Fibroblast of skin of right quadriceps (primary cell): ENCODE measurements at places on chromosomes 2 and 18.

DNA sequence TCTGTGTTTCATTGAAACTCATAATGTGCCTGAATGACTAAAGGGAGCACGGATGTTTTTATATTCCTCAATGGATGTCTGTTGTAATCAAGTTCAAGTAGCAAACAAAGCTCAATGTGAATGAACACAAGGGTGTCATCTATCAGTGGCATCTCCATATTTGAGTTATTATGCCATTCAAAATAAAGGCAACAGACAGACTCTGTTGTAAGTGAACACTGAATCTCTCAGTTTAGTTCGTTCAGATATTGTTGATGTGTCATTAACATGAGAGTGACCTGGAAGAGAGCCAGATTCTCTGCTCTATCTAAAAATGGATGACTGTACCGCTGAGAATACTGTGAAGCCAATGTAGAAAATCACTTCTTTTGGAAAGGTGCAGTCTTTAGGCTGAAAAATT lies 118.7 kb downstream of the NUP35 start:
- DNase-seq: peak; percentile 15

GRCh38 chr2:224816816-224817215 lies 100.7 kb upstream of the CCDC195 start:
- peak; percentile 83 for DNase-seq

GRCh38 chr2:74576863-74577229 lies 22.3 kb downstream of the DOK1 start:
- DNase-seq: peak; percentile 83

- no peak for DNase-seq
Measured at GRCh38 chr2:7625392-7626138, 708.4 kb downstream of the RNF144A start.

DNA sequence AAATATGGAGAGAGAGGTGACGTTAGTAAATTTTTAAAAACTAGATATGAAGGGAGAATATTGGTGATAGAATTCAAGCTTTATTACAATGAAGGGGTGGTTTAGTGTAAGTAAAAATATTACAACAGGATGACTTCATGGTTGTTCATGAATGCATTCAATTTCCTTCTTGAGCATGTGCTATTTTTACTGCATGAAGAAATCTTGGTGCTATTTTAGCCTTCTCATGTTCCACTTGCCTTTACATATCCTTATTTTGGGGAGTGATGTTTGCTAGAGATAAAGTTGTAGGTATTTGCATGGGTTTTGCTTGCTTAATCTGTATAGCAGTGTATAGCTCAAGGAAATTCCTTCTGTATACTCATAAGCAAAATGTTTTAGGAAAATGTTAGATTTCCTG lies 195.0 kb upstream of the MMADHC start:
- peak; percentile 10 for DNase-seq

DNA sequence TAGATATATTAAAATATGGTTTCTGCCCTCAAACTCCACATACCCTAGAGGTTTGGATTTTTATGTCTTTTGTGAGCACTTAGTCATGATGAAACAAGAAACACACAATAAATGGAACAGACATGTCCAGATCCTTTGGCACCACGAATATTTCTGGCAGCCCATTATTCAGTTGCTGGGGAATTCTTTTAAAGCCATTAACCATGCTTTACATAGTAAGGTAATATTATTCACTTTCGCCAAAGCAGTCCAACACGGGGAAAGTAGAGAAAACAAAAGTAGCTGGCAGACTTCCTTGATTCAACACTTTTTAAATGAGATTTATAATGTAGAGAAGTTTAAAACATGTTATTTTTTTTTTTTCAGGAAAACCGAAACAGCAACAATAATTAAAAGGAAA lies 235.4 kb downstream of the PIEZO2 start:
- peak; percentile 71 for DNase-seq

GRCh38 chr2:72883356-72883962 lies 3.7 kb upstream of the SPR start:
- peak; percentile 29 for DNase-seq

DNA sequence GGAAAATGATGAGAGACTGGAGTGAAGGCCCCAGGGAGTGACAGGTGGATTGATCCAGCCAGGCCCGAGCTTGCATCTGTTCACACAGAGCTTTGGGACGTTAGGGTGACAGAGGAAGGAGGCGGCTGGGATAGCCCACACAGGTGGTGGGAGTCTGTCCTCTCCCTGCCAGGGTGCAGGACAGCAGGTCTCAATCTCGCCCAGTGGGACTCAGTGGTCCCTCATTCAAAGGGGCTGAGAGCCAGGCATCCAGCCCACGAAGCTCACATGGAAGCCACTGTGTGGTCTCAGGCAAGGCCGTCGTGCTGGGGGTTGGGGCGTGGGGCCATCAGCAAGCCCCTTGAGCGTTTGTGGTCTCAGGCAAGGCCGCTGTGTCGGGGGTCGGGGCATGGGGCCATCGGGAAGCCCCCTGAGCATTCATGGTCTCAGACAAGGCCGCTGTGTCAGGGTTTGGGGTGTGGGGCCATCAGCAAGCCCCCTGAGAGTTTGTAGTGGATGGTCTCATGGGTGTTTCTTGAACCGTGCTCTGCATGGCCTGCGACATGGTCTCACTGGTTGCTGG lies 8.3 kb downstream of the KCNG2 start:
- DNase-seq: no peak

- no peak for DNase-seq
Measured at GRCh38 chr2:43217228-43218154, 8.9 kb downstream of the ZFP36L2 start.

GRCh38 chr2:48852938-48853337 lies 97.4 kb upstream of the LHCGR start:
- DNase-seq: peak; percentile 96

GRCh38 chr2:233419602-233420391 lies 65.5 kb downstream of the DGKD start:
- DNase-seq: no peak

- DNase-seq: no peak
Measured at GRCh38 chr2:161239326-161240109, 68.7 kb upstream of the PSMD14 start.

- DNase-seq: peak; percentile 99
Measured at GRCh38 chr2:26033818-26034636, at the start of gene RAB10. TSS of gene RAB10 (plus strand) at chr2:26034084. CDS start at chr2:26034609, 525 bp downstream.

DNA sequence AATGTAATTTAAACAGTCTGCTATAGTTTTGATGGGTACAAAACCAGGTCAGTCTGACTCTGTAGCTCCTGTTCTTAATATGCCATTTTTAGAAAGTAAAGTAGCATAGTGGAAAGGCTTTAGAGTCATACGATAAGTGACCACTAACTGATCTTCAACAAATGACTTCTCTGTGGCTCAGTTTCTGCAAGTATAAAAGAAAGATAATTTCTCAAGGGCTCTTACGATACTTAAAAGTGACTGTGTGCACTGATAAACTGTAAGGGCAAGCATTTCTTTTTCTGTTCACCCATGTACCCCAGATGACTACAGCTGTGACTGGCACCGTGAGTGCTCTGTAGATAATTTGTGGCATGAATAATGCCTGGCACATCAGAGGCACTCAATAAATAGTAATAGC lies 178.7 kb downstream of the LCLAT1 start:
- no peak for DNase-seq

DNA sequence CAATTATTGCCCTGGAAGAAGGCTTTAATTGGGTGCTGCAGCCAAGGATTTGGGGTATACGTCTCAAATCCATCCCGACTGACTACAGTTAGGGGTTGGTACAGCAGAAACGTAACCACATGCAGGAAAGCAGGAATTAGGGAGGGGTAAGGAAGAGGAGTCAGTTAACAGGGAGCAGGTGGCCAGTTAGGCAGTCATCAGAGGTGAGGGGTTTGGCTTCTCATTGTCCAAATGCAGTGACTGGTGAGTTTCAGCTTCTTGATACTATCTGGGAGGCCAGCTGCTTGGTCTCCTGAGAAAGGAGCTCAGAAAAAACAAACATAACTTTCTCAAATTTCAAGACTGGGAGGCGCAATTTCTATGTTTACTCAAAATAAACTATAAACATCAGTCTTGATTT lies 38.8 kb upstream of the UBE2F start:
- no peak for DNase-seq

GRCh38 chr2:44389895-44390294 lies 28.1 kb downstream of the CAMKMT start:
- DNase-seq: no peak

GRCh38 chr2:136362676-136363390 lies 244.9 kb upstream of the CXCR4 start:
- no peak for DNase-seq

DNA sequence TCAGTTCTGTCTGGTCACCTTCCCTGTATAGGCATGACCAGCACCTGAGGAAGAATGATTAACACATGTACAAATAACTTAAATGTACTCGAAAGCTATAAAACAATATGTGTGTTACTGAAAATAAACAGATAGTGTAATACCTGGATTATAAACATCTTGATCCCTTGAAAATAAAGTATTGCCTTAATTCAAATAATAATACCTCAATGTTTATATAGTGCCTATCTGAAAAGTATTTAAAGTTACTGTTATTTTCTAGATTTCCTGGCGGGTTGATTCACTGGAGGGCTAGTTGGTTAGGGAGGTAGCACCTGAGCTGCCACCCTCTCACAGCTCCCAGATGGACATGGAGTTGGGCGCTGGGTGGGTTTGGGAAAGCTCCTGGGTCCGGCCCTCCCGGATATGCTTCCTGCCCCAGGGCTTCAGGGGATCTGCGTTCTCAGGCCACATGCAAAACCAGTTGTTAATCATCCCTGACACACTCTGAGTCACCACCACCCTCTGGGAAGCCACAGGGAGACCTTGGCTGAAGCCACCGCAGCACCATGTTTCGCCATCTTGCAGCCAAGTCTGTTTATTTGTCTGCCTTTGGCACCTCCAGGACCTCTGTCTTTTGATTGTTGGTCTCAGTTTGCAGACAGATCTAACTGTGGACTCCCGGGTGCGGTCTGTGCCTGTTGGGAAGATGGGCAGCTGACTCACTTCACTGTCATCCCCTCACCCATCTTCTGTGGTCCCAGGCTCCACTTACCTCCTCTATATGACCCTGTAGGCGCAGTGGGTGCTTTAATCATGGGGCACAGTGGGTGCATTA lies 35.3 kb downstream of the RAB31 start:
- DNase-seq: peak; percentile 92

GRCh38 chr2:218406209-218406948 lies 6.7 kb downstream of the CTDSP1 start:
- peak; percentile 95 for DNase-seq

- no peak for DNase-seq
Measured at GRCh38 chr2:39403311-39403710, 33.8 kb downstream of the MAP4K3 start.

GRCh38 chr2:69805887-69806286 lies 23.6 kb upstream of the GMCL1 start:
- no peak for DNase-seq

DNA sequence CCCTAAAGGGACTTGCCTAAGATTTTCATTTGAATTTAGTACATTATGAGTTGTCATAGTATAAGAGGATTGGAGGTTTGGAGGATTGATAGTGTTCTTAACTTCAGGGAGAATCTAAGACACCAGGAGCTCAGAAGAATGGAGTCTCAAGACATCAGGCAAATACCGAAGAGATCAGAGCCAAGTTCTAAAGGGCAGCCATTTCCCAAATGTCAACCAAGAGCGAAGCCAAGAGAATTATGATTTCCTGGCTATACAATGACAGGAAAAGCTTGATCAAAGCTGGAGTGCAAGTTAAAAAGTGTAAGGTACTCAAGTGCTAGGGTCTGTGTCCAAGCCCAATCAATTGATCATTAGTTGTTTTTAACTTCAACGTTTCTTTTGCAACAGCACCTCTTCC lies 283.0 kb upstream of the FN1 start:
- no peak for DNase-seq

GRCh38 chr18:21451851-21452250 lies 148.7 kb downstream of the ESCO1 start:
- no peak for DNase-seq

GRCh38 chr2:55269645-55269990 lies 587 bp upstream of the MTIF2 start:
- no peak for DNase-seq

GRCh38 chr2:8682719-8683667 lies 1.1 kb downstream of the ID2 start:
- peak; percentile 70 for DNase-seq

DNA sequence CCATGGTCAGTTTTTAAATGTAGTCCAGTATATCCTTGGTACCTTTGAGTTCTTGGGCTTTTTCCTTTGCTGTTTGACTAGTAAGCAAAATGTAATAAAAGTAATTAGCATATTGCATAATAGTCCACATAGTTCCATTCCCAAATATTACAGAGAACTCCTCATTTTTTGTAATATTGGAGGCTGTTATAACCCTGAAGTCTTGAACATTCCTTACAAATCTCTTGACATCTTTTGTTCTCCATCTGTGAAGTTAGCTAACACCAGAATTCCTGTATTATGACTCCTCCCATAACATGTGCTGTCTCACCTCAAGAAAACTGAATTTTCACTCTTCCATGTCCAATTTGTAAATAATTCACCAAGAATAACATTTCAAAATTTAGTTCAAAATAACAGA lies 17.1 kb downstream of the CREB1 start:
- peak; percentile 59 for DNase-seq

GRCh38 chr18:74819433-74820059 lies 221.9 kb downstream of the ZNF407 start:
- no peak for DNase-seq

DNA sequence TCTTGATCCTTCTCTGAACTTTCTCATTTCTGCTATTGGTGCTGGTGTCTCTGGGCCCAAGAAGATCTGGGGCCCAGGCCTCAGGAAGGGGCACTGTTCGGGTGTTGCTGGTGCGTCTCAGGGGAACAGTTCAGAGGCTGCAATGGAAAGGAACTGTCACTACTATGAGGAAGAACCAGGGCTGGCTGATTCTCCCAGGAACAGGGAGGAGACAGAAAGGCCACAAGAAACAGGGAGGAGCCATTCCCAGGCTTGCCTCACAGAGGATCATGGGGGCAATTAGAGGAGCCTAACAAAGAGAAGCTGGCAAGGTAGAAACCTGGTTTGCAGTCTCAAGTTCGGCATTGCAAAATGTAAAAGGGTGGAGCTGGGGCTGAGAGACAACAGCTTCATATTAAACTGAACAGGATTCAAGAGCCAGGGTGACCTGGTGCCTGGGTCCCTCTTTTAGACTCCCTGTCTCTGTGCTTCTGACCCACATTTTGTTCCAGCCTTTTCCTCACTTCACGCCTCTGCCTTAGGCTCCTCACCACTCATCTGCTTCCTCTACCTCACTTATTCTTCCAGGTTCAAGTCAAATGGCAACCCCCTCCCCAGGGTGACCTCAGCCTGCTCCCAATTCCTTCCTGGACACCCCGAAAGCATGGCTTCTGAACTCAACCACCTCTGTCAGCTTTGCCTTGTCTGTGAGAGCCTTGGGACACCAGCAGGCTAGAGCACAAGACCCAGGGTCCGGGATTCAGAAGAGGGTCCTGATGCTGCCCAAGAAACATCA lies 58.4 kb downstream of the GYPC start:
- DNase-seq: no peak

- peak; percentile 42 for DNase-seq
Measured at GRCh38 chr2:55511508-55512124, 7.9 kb upstream of the CFAP36 start.

- DNase-seq: peak; percentile 55
Measured at GRCh38 chr2:220533485-220533884, 906.1 kb downstream of the SLC4A3 start.

- DNase-seq: no peak
Measured at GRCh38 chr18:40852406-40852805, 1102.6 kb upstream of the PIK3C3 start.
